ENCODE measurements at places on chromosomes 1 and 21. TPM values are rescaled to one million over a fixed set of nuclear protein-coding genes. Genes with fewer than 3 reads are reported as not detected.

- DNase-seq: peak; percentile 19
These were observed 309.9 kb downstream of the CHRM3 start for GRCh38 chr1:239696317-239696716.

DNA sequence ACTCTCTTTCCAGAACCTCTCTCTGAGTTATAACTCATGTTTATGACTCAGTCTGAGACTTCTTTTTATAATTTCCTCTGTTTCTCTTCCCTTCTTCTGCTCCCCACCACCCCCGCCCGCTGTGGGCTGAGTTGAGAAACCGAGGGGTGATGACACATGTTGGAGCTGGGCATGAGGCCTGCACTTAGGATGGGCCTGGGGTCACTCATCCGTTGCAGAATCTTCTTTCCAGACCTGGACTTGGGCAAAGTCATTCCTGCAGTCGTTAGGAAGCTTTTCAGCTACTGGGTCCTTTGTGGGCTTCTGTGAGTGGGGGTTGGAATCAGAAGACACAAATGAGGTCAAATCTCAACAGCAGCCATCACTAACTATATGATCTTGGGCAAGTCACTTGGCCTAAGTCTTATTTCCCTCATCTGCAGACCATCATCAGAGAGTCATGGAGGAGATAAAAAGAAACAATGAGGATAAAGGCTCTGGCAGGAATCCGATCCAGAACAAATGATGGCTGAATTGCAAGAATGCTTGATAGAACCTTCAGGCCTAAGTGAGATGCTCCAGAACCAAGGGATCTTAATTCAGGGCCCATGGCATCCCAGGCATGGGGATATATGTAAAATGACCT, 53.4 kb downstream of the RPS6KA1 start:
- peak; percentile 58 for DNase-seq

DNA sequence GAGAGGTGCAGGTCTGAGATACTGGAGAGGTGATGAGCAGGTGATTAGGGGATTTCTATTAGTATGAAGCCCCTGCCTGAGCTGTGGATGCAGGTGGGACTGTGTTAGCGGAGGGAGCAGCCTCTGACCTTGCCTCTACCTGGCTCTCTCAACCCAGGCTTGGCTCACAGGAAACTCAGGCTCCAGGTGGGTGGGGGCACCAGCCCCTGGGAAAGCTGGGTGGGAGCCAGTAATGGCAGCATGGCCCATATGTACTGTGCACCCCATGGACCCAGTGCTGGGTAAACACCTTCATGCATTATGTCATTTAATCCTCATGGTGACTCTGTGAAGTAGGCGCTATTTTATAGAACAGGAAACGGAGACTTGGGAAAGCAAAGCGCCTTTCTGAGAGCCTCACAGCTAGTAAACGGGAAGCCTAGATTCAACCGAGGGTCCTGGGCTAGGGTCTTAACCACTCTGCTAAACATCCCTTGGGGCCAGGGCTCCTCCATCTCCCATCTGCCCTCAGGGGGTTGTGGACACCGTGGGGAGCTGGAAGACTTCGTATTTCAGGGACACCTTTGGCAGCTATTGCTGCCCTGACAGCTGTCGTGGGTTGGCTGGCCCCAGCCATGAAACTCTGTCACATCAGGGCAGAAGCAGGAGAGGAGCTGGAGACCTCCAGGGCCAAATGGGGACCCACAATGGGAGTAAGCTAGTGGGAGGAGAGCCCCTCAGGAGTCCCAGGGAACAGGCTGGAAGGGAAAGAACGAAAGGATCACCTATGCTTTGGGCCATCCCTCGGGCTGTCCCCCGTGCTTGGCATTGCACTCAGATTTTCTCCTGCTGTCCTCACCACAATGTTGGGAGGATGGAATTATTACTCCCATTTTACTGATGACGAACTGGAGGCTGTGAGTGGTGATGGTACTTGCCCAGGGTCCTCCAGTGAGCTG, 59.6 kb upstream of the CSF3R start:
- DNase-seq: no peak

- no peak for DNase-seq
These were observed 33.2 kb upstream of the EPHA8 start for GRCh38 chr1:22529901-22530621.

- DNase-seq: no peak
These were observed 119.7 kb downstream of the PPIAL4G start for GRCh38 chr1:148363439-148363810.

DNA sequence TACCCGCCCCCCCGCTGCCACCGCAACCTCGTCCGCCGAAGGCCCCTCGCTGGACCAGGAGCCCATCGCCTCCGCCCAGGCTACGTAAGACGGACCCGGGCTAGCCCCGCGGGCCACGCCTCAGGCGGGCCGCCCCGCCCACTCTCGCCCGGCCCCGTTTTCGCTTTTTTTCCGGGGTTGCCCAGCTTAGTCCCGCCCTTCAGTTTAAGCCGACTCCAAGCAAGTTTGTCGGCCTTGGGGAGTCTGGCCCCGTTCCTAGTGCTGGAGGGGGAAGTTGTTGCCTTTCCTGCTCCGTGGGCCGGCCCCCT, 3.0 kb downstream of the RUSC1 start:
- DNase-seq: peak; percentile 96

- no peak for DNase-seq
These were observed 185.0 kb downstream of the CAMTA1 start for GRCh38 chr1:6970221-6970620.

DNA sequence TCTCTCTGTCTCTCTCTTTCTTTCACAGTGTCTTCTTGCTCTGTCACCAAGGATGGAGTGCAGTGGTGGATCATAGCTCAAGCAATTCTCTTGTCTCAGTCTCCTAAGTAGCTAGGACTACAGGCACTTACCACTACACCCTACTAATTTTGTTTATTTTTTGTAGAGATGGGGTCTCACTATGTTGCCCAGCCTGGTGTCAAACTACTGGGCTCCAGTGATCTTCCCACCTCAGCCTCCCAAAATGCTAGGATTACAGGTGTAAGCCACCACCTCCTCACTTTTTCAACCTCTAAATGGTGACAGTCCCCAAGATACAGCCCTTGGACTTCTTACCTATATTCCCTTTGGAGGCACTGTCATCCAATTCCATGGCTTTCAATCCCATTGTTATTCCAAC, 50.5 kb upstream of the PUM1 start:
- DNase-seq: no peak

DNA sequence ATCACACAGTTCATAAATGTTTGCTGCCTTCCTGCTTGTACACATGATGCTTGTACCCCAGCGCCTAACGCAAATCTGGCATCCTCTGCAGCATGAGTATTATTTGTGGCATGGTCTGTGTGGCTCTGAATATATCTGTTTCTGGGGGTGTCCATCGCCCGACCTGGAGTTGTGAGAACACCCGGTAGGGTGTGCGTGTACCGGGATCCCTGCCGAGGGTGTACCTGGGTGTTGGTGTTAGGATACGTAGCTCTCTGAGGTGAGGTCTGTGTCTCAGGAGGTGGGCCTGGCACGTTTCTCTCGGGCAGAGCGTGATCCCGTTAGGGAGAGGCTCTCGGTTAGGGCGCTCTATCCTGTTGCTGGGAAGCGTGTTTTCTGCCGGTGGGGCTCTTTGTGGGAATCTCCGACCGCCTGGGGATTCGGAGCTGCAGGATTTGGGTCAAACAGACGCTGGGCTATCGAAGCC, 10.4 kb upstream of the CDC20 start:
- DNase-seq: no peak

DNA sequence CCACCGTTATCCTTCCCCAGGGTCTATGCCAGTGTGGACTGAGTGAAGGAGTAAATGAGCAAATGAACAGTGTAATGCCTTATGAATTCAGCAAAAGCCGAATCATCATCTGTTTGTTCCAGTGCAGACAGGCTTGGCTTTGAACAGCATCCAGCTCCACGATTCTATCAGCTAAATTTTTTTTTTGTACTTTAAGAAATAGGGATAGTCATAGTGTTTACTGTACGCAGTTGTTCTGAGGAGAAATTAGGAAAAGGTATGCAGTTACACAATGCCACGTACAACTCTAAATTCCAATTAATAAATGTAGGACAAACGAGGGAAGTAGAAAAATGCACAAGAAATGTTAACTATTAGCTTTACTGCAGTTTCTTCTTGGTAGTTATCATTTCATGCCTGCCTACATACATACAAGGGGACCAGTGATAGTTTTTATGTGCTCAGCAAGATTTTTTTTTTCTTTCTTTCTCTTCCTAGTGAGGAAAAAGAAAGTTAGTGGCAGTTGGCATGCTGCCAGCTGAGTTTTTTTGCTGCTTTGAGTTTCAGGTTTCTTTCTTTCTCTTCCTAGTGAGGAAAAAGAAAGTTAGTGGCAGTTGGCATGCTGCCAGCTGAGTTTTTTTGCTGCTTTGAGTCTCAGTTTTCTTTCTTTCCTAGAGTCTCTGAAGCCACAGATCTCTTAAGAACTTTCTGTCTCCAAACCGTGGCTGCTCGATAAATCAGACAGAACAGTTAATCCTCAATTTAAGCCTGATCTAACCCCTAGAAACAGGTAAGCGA, at the start of gene IFI44L:
Gene IFI44L, plus strand, starts transcription at position 646 of the 777 bp plus-strand sequence. CDS start 7,468 bp downstream, outside the sequence.
- DNase-seq: peak; percentile 29

- no peak for DNase-seq
These were observed 8.2 kb upstream of the LINGO4 start for GRCh38 chr1:151813271-151813977.

GRCh38 chr21:42544544-42544943, 30.9 kb downstream of the SLC37A1 start:
- DNase-seq: peak; percentile 31

GRCh38 chr1:24855474-24855873, 74.6 kb downstream of the RUNX3 start:
- no peak for DNase-seq

- DNase-seq: no peak
These were observed 14.3 kb upstream of the ZNF326 start for GRCh38 chr1:89980605-89981004.

DNA sequence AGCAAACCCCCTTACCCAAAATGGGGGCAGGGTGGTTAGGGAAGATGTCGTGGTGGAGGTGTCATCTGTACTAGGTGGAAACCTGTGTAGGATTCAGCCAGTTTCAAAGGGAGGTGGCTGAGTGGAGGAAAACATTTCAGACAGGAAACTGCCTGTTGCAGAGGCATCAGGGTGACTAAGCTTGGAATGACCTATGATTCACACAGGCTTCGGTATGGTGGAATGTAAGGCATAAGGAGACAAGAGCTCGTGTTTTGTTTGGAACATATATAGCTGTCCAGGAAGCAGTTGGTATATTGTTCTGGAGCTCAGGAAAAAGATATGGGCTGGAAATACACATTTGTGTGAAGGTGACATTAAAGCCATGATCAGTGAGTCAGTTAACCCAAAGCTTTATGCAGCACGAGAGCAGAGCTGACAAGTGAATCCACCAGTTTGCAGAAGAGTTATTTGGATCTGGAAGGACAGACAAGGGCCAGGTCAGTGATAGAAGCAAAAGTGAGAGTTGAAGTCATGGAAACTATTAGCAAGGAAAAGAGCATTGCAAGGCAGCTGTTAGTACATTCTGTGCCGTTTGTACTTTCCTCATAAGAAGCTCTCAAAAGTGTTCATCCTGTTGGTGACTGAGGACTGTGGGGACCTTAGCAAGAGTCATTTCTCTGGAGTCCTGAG, 12.2 kb downstream of the UTP25 start:
- DNase-seq: no peak

- DNase-seq: no peak
These were observed 91.6 kb downstream of the DDAH1 start for GRCh38 chr1:85373378-85373708.

GRCh38 chr1:94345148-94345721, 73.0 kb upstream of the ABCD3 start:
- DNase-seq: no peak

DNA sequence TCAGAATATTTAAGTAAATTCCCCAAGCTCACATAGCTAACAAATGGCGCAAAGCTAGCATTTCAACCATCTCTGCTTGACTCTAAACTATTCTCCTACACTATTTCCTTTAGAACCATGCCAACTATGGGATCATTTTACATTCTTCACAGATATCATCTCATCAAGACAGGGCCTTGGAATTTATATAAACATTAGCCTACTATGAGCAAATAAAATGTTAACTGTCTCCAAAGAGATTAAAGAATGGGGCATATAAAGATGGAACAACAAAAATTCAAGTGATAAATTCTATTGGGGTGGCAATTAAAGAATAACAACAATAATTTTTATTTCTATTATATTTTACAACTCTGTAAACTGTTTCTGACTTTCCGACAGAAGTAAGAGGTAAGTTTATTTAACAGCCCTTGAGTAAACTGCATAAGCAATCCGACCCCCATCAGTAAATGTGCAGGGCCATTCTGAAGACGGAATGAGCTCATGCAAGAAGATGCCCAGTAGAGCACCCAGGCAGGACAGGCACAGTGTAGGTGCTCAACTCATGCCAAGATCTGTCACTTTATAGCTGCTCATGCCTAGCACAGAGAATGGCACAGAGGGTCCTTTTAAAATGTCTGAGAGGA, 261.9 kb downstream of the VAV3 start:
- DNase-seq: no peak

- DNase-seq: no peak
These were observed 63.6 kb downstream of the GADD45A start for GRCh38 chr1:67748630-67749029.

DNA sequence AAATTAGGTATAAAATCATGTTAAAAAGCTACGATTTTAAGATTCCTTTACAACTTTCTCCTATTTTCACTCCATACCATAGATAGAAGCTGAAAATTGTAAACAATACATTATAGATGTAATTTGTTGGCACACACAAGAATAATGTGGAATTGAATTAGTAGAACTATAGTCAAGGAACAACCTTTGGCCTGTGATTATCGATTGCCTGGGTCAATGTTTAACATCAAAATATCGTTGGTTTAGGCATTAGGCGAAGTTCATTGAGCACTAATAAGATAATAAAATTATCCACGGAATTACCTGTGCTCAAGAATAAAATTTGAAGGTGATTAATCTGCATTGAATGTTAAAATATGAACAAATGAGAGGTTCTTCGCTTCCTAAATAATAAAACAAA, 455.1 kb upstream of the ZP4 start:
- no peak for DNase-seq

DNA sequence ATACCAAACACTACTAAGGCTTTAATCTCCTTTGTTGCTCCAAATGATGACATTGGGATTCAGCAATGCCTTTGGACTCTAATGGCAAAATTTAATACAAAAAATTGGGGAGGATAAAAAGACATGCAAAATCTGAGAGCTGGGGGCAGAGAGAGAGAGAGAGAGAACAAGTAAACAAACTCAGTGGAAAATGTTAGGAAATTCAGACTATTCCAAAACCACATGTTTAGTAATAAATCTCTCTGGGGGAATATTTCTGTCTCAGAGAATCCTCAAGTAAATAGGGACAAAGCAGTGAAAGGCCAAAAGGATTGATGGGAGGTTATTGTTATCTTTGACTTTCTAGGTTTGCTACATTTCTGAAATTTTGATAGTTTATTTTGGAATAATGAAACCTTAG, 65.7 kb downstream of the PLA2G4A start:
- no peak for DNase-seq

GRCh38 chr1:225418059-225418458, 9.8 kb downstream of the LBR start:
- no peak for DNase-seq

Gene HSD11B1
- total RNA-seq: 5.7 TPM

Gene FAM72C
- total RNA-seq: 1.0 TPM

Gene SH3BGRL3
- 156 TPM for total RNA-seq

Gene NPL
- total RNA-seq: 8.1 TPM

Gene RO60
- 34.1 TPM for total RNA-seq

Gene ATP1A4
- not detected for total RNA-seq

Gene ZBTB21
- 14.6 TPM for total RNA-seq

Gene PDC
- not detected for total RNA-seq

Gene UBXN10
- total RNA-seq: 5.8 TPM

Gene MNDA
- total RNA-seq: 5.7 TPM
